ENCODE measurements at places on chromosomes 12 and 14.

GRCh38 chr12:15956413-15957185 is 45.5 kb downstream of the DERA start:
- no peak for DNase-seq

GRCh38 chr12:62865065-62865464 is 69.9 kb downstream of the PPM1H start:
- no peak for DNase-seq

GRCh38 chr12:12533238-12533829 is 29.3 kb downstream of the DUSP16 start:
- no peak for DNase-seq

GRCh38 chr14:99038431-99038820 is 233.6 kb downstream of the BCL11B start:
- DNase-seq: no peak

- DNase-seq: no peak
Measured at GRCh38 chr12:108599948-108600701, 2.2 kb upstream of the TMEM119 start.

- no peak for DNase-seq
Measured at GRCh38 chr12:71164568-71165197, 6.9 kb upstream of the TSPAN8 start.

DNA sequence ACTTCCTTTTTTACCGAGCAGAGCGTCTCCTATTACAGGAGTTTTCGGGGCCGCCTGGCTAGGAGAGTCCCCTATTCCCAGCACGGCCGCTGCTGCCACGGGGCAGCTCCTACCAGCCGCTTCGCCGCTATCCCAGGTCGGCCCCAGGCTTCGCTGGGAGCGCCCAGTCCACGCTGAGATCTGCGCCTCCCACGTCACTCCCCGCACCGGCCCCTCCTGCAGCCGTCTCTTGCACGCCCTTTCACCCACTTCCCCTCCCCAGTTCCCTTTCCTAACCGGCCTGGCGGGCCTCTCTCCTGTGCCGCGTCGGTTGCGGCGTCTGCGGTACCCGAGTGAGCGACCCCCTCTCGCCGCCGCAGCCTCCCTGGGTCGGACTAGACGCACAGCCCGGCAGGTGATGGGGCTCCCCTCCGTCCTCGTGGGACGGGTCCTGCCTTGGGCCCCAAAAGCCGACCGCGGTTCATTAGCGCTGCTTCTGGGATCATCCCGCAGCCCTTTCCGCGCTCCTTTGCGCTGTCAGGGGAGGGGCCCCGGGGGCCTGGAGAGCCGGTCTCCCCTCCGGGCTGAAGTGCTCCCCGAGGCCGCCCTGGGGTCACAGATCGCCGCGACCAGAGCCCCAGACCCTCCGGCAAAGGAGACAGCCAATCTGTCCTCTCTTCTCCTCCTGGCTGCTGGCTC is 1318.4 kb downstream of the TMEM121 start:
- DNase-seq: no peak

DNA sequence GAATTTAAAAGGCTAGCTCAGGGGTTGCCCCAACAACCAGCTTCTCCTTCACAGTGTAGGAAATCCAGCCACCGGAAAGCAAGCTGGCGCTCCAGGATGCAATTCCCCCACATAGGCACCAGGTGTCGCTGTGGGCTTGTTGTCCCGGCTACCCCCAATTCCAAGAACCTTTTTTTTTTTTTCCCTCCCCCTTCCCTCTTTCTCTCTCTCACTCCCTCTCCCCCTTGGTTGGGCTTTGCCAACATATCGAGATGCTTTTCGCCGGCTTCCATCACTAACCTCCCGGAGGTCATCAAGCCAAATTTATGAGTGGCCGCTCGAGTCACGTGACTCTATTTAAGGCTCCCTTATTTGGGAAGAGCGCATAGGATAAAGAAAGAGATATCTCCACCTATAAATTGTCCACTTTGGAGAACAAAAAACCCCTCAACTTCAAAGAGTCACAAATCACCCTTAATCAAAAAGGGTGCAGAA is at the start of gene HOXC5:
Gene HOXC5, plus strand, starts transcription at position 424 of the 474 bp plus-strand sequence. CDS start 73 bp downstream, outside the sequence.
- peak; percentile 6 for DNase-seq

- no peak for DNase-seq
Measured at GRCh38 chr14:88037325-88037724, 32.4 kb downstream of the GPR65 start.

DNA sequence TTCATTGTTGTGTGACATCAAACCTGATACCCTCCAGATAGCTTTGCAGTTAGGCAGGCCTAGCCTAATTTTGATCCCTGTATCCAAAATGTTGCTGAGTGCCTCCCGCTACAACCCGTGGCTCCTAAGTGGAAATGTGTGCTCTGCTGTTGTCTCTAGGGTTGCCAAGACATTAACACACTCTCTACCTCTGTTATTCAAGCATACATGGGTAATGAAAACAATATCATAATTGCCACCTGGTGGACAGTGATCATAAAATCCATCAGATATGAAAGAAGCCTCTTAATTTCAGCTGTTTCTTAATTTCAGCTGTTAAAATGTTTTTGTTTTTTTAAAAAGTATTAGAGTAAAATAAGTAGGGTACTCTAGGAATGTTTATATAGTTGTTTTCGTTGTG is 93.5 kb downstream of the PLEKHA5 start:
- DNase-seq: no peak

- DNase-seq: no peak
Measured at GRCh38 chr14:55697414-55697861, 117.4 kb downstream of the KTN1 start.

DNA sequence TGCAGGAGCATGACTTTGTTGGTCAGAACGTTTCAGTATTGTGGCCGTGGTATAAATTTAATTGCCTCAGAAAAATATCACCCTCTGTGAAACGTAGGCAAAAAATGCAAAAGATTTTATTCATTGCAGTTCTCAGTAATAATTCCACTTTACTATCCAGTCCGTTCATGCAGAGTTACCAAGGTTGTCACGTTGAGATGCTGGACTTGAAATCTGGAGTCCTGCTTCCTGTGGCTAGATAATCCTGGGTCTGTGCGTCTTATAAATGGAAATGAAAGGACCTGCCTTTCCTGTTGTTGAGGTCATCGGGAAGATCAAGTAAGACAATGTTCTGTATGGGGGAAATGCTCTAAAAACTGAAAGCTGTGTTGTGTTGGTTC is 1.3 kb upstream of the AVPR1A start:
- DNase-seq: no peak

DNA sequence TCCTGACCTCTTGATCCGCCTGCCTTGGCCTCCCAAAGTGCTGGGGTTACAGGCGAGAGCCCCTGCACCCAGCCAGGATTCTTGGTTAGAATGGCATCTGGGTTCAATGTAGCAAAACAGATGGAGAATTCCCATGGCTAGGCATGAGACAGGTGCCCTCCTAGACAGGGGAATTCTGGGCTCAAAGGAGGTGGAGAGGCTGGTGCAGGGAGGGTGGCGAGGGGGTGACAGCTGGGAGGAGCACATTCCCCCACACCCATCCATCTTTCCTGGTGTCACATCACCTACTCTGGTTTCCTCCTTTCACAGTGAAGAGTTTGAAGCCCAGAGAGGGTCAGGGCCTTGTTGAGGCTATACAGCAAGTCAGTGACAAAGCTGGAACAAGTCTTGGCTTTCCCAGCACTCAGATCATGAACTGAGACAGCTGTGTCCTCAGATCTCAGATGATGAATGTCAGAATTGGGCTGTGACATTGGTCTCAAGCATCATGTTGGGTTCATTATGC is 2.8 kb downstream of the SERPINA1 start:
- DNase-seq: no peak

GRCh38 chr12:88241862-88242570 is 99.9 kb downstream of the TMTC3 start:
- DNase-seq: no peak

DNA sequence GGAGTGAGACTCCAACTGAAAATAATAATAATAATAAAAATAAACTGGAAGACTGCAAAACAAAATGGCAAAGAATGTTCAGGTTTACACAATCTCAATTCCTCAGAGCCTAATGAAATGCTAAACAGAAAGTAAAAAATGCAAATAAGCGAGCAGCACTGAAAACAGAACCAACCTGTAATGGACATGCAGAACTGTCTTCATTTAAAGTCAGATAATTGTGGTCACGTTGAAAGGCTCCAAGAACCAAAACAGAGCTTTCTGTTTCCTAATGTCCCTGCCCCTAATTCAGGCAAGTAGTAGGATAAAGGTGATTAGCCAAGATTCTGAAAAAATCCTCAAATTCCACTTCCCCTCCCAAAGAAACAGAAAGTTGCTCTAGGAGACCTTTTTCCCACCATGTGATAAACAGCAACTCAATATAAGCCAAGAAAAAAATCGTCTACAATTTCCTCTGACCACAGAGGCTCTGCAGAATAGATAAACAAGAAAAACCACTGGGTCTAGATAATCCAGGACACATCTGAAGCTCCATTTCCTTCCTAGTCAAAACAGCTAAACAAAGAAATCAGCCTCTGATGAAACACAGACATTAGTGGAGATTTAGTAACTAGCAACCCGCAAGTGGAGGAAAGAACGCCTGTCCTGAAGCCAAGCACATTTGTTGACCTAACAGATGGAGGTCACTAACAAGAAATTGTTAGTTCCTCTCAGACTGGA is 3.0 kb downstream of the MIS18BP1 start:
- DNase-seq: no peak

- no peak for DNase-seq
Measured at GRCh38 chr12:124703856-124704255, 136.4 kb upstream of the NCOR2 start.

DNA sequence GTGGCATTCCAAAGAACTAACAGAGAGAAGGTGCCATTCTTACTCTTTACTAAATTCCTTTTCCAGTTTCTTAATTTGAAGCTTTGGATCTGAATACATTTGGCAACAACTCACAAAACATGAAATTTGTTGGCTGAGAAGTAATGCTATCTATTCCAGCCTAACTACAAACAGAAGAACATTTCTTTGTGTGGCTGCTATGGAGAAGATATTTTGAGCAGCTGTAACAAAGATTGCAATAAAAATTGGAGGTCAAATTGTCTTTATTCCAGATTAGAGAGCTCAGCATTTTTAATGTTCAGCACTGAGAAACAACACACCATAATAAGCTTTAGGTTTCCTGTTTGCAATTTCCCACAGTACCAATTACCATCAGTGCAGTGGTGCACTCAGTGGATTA is 835.8 kb upstream of the FLRT2 start:
- no peak for DNase-seq

- no peak for DNase-seq
Measured at GRCh38 chr12:65631621-65632111, 192.6 kb upstream of the HMGA2 start.

DNA sequence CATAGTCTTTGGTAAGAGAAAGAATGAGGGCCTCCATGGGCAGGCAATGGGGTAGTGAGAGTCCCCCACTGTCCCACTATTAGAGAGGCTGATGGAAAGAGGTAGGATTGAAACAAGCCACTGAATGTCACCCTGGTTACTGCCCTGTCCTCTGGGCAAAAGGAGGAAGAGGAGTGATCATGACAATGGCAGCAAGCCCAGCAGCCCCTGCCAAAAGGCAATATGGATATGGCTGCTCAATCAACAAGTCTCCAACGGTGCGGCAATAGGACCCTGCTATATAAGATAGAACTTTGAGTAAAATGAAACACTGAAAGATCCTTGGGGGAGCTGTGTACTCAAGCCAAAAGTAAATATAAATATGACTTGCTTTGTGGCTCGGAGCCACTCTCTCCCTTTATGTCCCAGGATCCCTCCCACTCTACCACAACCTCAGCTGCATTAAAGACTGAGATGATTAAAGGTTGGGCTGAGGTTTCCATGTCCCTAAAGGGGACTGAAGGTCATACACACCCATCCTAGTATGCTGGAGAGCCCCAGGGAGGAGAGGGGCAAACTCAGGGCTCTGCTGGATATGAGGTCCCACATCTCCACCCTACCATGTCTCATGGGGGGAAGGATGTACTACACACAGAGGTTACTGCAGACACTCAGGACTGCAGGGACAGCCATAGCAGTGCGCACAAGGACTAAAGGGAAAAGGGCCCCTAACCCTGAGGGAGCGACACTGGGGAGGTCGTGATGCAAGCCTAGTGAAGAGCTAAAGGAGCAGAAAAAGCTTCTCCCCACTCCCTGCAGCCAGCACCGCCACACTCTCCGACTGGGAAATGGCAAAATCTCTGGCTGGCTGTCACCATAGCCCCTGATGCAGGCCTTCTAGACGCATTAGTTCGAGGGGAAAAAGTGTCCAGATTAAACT is 5.9 kb downstream of the POMT2 start:
- DNase-seq: no peak

DNA sequence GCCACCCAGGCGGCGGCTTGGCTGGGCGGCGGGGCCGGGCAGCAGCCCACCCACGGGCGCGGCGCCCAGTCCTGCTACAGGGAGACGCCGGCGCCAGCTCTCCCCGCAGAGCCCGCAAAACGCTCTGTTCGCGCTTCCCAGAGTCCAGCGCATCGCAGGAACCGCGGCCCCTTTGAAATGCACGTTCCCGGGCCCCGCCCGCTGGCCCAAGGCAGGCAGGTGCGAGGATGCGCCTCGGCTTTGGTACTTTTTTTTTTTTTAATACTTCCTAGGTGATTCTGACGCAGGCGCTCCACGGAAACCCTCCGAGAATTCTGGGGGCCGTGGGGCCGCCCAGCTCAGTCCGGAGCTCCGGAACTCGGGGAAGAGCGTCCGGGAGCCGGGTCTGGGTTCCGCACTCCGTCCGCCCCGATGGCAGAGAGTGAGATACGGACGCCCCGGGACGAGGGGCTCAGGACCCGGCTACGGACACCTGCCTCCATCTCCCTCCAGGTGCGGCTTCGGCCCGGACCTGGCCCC is 483 bp downstream of the POC1B start:
- DNase-seq: peak; percentile 1

DNA sequence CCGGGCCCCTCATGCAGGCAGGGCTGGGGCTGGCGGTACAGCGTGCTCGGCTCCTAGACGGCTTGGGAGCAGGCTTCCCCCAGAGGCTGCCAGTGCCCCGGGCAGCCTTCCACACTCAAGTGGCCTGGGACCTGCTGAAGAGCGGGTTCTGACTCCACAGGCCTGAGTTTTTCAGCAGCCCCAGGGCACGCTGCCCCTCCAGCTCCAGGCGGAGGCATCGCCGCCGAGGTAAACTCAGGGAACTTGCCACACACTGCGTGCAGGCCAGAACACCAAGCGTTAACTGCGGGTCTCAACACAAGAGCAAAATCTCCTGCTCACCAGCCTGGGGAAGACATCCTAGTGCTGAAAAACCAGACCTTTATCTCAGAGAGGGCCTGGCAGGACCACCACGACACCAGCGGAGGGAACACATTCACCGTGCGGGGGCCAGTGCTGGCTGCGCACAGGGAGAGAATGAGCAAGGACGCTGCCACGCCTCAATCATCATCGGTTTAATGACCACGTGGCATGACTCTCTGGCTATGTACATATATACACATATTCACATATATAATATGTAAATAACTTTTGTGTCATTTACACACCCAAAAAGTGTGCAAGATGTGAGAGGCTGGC is 21.3 kb downstream of the PSMC1 start:
- DNase-seq: no peak

GRCh38 chr12:2578211-2578610 is 216.6 kb upstream of the FKBP4 start:
- no peak for DNase-seq

- no peak for DNase-seq
Measured at GRCh38 chr14:80996049-80996901, 40.9 kb downstream of the TSHR start.

GRCh38 chr14:97177016-97177415 is 379.8 kb downstream of the VRK1 start:
- peak; percentile 18 for DNase-seq

- DNase-seq: no peak
Measured at GRCh38 chr14:41397926-41398325, 208.8 kb upstream of the LRFN5 start.

GRCh38 chr14:105888784-105889665 is 362.6 kb downstream of the TMEM121 start:
- DNase-seq: no peak

GRCh38 chr12:65660096-65660495 is 164.2 kb upstream of the HMGA2 start:
- no peak for DNase-seq

- DNase-seq: no peak
Measured at GRCh38 chr12:49413796-49414195, 46.5 kb downstream of the SPATS2 start.

Data from activated CD4-positive, CD25-positive, alpha-beta regulatory T cell treated with anti-CD3 and anti-CD28 coated beads, Interleukin-2, amount 50 U/mL, for 16 hours (primary cell).